Stimulated activated CD4-positive, alpha-beta T cell treated with anti-CD3 and anti-CD28 coated beads, TNF-alpha, amount 100 ng/mL, for 48 hours (primary cell): ENCODE measurements at places on chromosomes 11 and 22.

- DNase-seq, result no peak
These were observed 16.5 kb downstream of the RNF141 start for GRCh38 chr11:10524471-10524870.

DNA sequence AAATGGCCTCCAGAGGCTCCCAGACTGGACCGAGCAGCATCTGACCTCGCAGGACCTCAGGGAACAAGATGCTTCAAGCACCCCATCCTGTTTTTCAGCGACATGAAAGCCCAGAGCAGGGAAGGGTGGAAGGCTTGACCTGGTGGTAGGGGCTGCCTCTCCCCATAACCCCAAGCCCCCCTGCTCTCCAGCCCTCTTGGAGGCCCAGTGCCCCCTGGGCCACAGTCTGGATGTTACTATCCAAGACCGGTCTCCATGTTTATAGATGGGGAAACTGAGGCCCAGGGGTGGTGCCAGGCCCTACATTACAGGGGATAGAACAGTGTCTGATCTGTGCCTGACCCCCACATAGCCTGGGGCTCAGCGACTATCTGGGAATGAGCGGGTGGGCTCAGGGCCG lies 7.0 kb downstream of the FGF3 start:
- no peak for DNase-seq

DNA sequence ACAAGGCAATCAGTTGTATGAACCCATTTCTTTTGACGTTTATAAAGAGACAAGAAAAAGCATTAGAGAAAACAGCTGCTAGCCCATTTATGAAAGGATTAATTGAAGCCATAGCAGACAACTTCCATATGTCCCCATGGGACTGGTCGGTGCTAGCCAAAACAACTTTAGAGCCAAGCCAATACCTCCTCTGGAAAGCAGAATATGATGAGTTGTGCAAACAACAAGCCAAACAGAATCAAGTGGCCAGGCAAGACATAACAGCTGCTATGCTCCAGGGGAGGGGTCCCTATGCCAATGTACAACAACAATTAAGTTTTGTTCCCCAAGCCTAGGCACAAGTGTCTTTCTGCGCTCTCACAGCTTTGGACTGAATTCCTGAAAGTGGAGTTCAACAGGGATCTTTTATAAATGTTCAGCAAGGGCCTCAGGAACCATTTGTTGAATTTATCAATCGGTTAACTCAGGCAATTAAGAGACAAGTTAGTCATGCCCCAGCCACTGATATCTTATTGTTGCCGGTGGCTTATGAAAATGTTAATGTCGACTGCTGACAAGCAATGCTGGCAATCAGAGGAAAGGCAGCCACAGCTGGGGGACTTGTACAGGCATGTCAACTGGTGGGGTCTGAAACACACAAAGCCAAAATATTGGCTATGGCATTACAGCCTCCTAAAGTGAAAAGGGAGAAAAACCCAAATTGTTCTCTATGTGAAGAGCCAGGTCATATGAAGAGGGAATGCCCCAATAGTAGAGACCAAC lies 1593.1 kb upstream of the TENM4 start:
- DNase-seq, result no peak

GRCh38 chr11:2587976-2588748 lies 111.6 kb downstream of the KCNQ1OT1 start:
- DNase-seq, result no peak

DNA sequence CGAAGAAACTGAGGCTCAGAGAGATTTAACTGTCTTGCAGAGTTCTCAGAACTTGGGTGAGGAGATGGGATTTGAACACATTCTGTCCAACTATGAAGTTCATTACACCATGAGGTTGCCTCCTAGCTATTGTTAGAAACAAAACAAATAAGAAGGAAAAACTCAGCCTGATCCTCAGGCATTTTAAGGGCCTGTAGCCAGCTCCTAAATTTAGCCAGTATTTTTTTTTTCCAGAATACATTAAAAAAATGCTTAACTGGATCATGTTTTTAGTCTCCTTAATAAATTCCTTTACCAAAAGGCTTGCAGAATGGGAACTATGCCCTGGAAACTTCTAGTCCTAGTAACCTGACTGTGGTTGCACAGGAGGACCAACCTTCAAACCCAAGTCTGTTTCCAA lies 212.0 kb downstream of the CSNK2A3 start:
- no peak for DNase-seq
